Hippocampal formation (tissue), 2 donors: ENCODE measurements at places on chromosomes 13 and 19.

DNA sequence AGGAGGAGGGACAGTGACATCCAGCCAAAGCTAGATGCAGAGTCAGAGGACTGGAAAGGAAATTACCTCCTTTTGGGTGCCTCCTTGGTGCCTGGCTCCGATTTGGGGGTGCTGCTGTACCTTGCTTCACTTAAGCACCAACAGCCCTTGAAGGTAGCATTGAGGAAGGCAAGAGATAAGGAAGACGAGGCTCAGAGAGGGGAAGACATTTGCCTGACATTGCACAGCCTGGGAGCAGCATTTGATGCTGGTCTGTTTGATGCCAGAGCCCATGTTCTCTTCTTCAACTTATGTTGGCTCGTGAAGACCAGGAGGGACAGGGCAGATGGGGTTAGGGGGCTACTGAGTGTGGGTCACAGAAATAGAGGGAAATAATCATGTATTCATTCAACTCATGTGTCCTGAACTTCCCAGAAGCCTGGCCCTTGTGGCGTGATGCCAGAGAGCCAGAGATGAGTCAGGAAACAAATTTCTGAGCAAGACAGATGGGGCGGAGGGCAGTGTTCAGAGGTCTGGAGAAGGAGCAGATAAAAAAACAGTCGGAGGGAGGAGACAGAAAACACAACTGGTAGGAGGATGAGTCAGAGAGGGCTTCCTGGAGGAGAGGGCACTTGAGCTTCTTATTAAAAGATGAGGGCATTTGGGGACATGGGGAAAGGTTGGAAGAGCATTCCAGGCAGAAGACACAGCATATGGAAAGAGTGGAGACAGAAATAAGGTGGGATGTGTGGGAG is 3.0 kb upstream of the C19orf81 start:
- DNase-seq = no peak

DNA sequence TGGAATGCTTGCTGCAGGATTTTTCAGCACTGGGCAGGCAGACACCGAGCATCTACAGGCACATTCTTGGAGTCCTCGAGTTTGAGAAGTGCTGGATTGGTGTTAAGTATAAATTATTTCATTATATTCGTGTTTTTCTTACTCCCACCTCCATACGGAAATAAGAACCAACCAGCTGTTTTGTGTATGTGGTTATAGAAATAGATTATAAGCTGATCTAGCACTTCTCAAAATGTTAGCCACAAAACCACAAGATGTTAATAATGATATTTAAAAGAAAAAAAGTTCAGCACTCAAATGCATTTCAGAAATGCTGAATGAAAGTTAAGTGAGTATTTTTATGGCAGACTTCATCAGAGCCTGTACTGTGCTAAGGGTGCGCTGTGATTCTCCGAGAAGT is 24.0 kb upstream of the TEX29 start:
- DNase-seq = no peak

DNA sequence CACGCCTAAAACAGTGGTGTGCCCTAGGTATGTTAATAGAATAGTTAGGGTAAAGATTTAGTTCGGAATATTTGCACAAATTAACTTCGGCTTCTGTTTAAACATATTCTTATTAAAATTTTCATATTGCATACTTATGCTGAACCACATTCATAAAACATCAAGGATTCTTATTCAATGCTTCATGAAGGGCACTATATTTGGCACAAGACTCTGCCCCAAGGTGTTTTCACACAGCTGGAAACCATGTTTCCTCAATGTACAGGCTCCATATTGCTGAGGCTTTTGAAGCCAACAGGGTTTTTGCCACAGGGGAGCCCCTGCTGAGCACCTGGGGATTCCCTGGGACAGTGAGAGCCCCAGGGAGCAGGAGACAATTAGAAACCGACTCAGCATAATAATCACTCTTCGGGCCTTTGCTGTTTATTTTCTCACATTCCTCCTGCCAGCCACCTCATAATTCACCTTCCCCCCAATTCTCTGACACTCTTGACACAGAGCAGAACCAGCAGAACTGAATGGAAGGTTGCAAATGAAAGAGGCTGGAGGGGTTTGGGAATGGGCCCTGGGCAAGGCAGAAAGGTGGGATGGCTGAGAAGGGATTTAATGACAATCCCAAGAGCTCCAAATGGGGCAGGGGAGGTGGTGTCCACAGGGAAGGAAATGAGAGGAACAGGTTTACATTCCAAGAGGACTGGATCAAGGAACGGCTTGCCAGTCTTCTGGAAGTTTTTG is 72.3 kb upstream of the POMP start:
- DNase-seq = no peak

- no peak for DNase-seq
Observed at GRCh38 chr13:61162636-61163035, 253.0 kb downstream of the PCDH20 start.

DNA sequence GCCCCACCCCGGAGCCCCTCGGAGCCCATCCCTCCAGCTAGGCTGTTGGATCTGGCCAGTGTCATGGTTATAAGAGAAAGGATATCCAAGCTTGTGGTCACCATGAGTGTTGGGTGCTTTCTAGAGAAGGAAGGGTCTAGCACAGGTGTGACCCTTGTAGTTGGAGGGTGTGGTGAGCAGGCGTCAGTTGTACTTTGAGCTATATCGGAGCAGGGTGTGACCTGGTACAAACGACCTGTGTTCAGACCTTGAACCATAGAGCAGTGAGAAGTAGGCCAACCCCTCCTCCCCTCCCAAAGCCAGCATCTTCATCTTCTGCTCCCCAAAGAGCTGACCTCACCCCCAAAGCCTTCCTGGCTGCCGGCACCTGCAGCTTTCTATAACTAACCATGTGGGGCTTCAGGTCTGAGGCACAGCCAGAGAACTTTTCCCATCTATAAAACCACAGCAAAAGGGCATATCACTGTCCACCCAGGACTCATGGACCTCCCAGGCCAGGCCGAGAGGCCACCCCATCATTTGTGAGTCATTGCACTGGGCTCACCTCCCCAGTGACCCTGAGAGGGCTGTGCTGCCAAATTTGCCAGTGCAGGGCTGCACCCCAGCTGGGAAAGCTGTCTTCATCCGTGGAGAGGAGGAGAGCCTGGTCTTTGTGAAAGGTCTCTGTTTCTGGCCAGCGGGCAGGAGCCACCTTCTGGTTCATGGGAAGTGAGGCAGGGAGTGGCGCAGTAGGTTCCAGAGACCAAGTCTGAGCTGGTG is 14.2 kb downstream of the RAB8A start:
- DNase-seq = no peak

- no peak for DNase-seq
Observed at GRCh38 chr13:32039528-32039927, 8.0 kb downstream of the FRY start.
